H1 (cell line): ENCODE measurements at places on chromosomes 5 and 9. TPM values are rescaled to one million over a fixed set of nuclear protein-coding genes. Genes with fewer than 3 reads are reported as not detected.
A peak's percentile ranks its signal among the peaks of the same experiment; 100 is the strongest.

GRCh38 chr9:84775056-84775643 is 105.6 kb downstream of the NTRK2 start:
- H3K36me3 ChIP-seq, result no peaks in the 10 kb centered on the region
- H3K4me3 ChIP-seq, result no peak overlapping the region
- H3K4me1 ChIP-seq, result no peaks in the 10 kb centered on the region; the same call in 1 of the 2 replicates
- no peak overlapping the region for H3K27ac ChIP-seq

GRCh38 chr9:6996061-6996854 is 238.5 kb downstream of the KDM4C start:
- peaks cover 8% of the 10 kb centered on the region for H3K36me3 ChIP-seq
- no peak overlapping the region for H3K4me3 ChIP-seq
- H3K27me3 ChIP-seq, result no peaks in the 10 kb centered on the region

DNA sequence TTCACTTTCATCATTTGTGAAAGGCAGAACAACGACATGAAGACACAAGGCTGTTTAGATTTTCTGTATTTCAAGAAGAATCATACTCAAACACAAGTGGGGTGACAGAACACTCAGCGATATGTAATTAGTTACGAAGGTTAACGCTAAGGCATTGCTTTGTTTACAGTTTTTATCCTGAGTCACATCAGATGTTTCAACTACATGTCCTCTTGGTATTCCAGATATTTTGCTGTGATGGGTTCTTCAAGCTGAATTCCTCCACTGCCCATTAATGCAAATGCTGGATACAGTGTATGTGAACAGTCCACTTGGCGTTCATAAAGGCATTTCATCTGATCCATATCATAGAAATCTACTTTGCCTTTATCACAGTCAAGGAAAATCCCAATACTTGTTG is 43.4 kb downstream of the TRIM36 start:
- no peak overlapping the region for H3K27ac ChIP-seq
- H3K4me1 ChIP-seq, result no peaks in the 10 kb centered on the region
- H3K36me3 ChIP-seq, result 0 out of 2 replicates have a peak, but pooled peaks cover 4% of the 10 kb centered on the region
- no peak overlapping the region for H3K4me3 ChIP-seq
- no peaks in the 10 kb centered on the region for H3K27me3 ChIP-seq
- no peak for DNase-seq

GRCh38 chr9:36597412-36598178 is 24.9 kb downstream of the MELK start:
- H3K27ac ChIP-seq, result no peak overlapping the region
- no peak overlapping the region for H3K4me3 ChIP-seq
- no peak for DNase-seq
- peaks cover 57% of the 10 kb centered on the region for H3K36me3 ChIP-seq
- no peaks in the 10 kb centered on the region for H3K4me1 ChIP-seq

The GPRIN1 gene
- 3.3 TPM in 2 replicates for polyA plus RNA-seq

The CDH9 gene
- polyA plus RNA-seq, result 0.57 and 1.0 TPM in 2 replicates

DNA sequence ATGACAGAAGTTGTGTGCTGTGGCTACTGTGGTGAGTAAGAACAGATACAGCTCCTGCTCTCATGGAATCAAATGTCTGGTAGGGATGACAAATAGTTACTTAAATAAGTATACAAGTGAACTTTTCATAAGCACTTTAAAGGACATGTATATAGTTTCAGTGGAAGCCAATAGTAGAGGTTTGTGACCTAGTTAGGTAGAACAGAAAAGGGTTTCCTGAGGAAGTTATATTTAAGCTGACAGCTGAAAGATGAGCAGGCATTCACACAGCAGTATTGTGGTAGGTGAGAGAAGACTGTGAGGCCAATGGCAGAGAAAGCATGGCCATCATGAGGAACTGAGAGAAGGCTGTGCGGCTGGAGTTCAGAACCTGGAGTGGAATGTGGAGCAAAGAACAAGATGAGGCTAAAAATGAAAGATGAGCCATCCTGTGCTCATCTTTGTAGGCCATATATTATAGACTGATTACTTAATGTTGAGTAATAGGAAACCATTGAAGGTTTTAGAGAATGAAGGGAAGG is 15.4 kb downstream of the FAM174A start:
- H3K36me3 ChIP-seq, result no peaks in the 10 kb centered on the region
- no peak for DNase-seq
- H3K4me1 ChIP-seq, result no peaks in the 10 kb centered on the region
- H3K27me3 ChIP-seq, result no peaks in the 10 kb centered on the region

DNA sequence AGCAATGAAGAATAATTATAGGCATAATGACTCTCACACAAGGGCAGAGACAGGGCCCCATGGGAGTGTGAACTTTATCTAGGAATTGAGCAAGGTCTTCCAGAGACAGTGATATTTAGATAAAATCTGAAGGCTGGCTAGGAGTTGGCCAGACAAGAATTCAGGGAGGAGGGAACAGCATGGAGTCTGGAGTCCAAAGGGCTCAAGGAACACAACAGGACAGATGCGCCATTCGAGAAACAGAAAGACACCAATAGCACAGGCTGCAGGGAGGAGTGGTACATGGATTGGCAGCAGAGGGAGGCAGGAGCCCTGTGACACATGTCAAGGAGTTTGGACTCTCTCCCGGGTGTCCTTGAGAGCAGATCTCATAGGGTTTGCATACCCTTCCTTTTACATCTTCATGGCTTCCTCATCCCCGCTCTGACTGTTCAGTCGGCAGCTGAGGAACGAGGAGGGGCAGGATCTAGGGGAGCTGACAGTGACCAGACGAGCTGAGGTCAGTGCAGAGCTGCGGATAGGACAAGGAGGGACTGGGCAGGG is 64.0 kb upstream of the XPA start:
- no peaks in the 10 kb centered on the region for H3K27me3 ChIP-seq
- no peaks in the 10 kb centered on the region for H3K36me3 ChIP-seq
- H3K4me3 ChIP-seq, result no peak overlapping the region
- H3K27ac ChIP-seq, result no peak overlapping the region
- H3K4me1 ChIP-seq, result no peaks in the 10 kb centered on the region

The GABRA6 gene
- not detected in 2 replicates for polyA plus RNA-seq

DNA sequence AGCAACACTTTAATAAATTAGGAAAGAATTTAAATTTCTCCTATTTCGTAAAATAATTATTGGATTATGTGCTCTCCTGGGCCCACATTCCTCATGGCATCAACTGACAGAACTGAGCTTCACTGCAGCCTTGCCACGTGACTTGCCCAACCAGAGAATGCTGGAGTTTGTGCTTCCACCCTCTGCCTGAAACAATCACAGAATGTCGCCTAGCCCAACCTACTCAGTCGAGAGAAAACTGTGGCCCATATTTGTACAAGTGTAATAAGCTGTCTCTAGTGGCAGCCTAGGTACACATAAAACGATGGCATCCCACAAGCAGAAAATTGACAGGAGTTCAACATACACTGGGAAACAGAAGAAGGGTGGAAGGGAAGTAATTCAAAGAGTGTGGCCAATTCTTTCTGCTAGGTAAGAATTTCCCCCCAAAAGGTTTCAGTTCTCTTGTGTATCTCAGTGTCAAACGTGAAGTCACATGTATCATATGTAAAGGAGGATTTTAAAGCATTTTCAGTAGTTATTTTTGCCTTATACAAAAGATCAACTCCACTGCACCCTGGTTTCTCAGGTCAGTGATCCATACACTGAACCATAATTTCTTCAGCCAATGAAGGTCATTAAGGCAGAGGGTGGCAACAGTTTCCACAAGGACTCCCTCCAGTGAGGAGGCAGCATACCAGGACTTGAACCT is 41.7 kb downstream of the ZNF608 start:
- no peak for DNase-seq
- H3K27ac ChIP-seq, result no peak overlapping the region
- no peak overlapping the region for H3K4me3 ChIP-seq
- peaks cover 48% of the 10 kb centered on the region for H3K4me1 ChIP-seq

DNA sequence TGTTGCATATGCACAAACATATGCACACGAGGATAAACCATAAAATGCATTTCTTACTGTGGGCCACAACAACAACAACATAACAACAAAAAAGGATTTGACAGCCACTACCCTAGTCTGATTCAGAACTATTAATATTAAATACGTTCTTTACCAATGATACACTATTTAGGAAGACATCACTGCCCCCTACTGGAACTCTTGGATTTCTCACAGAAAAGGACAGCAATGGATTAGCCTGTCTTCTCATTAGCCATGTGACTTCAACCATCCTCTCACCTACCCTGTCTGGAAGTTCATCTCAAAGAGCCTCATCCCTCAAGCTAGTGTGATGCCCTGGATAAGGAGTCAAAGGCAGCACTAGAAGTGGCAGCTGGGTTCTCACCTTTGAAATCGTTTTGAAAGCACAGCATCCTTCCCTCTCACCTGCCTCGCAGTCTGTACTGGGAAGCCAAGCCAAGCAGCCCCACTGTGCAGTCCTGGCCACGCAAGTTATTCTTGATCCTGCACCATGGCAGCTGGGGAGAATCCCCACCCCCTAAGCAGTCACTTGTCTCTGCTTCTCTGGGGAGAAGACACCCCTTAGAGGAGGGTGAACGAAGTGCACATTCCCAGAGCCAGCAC is 64.6 kb downstream of the SH3TC2 start:
- H3K27me3 ChIP-seq, result no peaks in the 10 kb centered on the region
- H3K27ac ChIP-seq, result no peak overlapping the region
- no peak overlapping the region for H3K4me3 ChIP-seq
- DNase-seq, result no peak
- no peaks in the 10 kb centered on the region for H3K4me1 ChIP-seq

The SLC36A2 gene
- 0.24 and 0.30 TPM in 2 replicates for polyA plus RNA-seq

DNA sequence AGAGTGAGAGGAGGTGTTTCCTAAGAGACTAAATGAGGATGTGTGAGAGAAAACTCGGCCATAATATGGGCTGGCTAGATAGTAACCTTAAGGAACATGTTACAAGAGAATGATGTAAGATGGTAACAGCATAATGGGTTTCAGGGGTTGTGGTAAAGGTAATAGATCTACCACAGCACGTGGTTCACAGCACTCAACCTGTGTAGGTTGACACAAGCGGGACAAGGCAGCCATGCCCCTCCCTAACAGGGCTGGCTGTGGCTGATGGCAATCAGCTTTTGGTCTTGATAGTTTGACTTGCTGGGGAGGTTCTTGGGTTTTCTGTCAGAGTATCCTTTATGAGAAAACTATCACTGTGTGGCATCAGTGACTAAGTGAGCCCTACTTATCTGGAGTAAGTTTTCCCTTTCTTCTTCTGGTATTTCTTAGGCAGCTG is 138.6 kb downstream of the TRIO start:
- no peak overlapping the region for H3K4me3 ChIP-seq
- H3K27ac ChIP-seq, result no peak overlapping the region
- peaks cover 5% of the 10 kb centered on the region for H3K4me1 ChIP-seq
- no peak for DNase-seq
- H3K27me3 ChIP-seq, result no peaks in the 10 kb centered on the region

DNA sequence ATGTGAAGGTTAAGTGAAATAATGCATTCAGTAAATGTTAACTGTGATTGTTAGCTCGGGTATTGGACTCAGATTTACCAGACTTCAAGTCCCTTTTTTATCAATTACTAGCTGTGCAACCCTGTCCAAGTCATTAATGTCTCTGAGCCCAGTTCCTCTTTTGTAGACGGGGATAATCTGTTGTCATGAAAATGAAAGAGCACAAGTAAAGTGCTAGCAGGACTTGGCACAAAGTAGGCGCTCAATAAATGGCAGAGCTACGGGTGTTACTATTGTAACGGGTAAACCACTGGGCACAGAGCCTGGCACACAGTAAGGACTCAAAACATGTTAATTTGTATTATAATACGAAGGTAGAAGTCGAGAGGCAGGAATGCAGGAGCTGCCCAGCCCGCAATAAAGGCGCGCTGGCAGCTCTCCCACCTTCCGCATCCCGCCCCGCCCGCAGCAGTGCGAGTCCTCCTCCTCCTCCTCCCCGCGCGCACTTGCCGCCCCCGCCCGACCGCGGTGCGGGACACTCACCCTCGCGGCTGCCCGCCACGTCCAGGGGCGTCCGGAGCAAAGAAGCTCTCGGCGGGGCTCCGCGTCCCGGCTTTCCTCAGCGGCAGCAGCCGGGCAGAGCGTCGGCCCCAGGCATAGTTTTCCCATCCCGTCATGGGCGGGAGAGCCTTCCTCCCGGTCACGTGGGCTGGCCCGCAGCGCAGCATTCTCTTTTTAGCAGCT is at the start of gene C1QTNF2:
C1QTNF2 (minus strand) TSS at position 637 of the 723 bp plus-strand sequence. CDS start 15,615 bp downstream, outside the sequence.
- H3K27ac ChIP-seq, result no peak within 1 kb of the TSS
- H3K4me3 ChIP-seq, result peak within 1 kb of the TSS; percentile 51
- peak; percentile 74 for DNase-seq
- H3K4me1 ChIP-seq, result peaks cover 5% of the 10 kb centered on the region
- H3K27me3 ChIP-seq, result peaks cover 8% of the 10 kb centered on the region

DNA sequence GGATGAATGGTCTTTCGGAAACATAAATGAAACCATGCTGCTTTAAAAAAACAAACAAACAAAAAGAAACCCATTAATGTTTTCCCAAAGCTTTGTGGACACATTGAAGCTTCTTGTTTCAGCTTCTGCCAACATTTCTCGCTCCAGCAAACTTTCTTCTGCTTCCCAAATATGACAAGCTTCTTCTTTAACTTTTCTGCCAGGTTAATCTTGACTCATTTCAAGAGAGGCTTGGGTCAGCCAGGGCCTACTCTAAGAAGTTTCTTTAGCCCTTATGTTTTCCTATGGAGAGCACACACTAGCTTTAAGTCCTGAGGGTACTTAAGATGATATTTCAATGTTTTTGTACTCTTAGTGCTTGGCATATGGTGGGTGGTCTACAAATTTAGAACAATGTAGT is 6.1 kb downstream of the ANXA1 start:
- H3K36me3 ChIP-seq, result no peaks in the 10 kb centered on the region
- no peak overlapping the region for H3K27ac ChIP-seq
- H3K27me3 ChIP-seq, result no peaks in the 10 kb centered on the region

DNA sequence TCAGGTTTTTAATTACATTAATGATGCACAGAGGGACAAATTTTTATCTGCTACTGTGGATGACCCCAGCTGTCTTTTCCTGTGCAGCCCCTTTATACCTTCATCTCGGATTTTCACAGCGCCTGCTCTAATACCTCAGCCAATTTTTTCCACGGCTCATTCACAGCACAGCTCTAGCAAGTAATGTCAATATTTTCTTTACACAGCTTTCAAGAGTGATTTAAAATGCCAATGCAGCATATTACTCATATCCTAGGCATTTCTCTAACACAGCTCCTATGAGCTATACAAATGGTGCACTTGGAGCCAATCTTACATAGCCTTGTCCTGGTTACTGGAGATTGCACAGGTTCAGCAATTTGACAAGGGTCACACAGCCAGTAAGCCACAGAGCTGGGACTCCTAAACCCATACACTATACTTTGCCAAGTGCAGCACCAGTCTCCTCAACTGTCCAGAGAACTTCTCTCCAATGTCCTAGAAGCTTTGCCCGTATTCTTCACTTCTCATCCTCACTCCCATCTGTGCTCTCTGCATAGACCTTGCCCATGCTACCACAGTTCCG is 661.8 kb downstream of the DTWD2 start:
- no peaks in the 10 kb centered on the region for H3K27me3 ChIP-seq
- H3K36me3 ChIP-seq, result no peaks in the 10 kb centered on the region
- no peak overlapping the region for H3K4me3 ChIP-seq
